ENCODE measurements at places on chromosomes 2 and 18. TPM values are rescaled to one million over a fixed set of nuclear protein-coding genes. Genes with fewer than 3 reads are reported as not detected.
A peak's percentile ranks its signal among the peaks of the same experiment; 100 is the strongest.

TTLL4 gene
- total RNA-seq: 29.6 TPM

COLEC12 gene
- total RNA-seq: 0.32 TPM

DNA sequence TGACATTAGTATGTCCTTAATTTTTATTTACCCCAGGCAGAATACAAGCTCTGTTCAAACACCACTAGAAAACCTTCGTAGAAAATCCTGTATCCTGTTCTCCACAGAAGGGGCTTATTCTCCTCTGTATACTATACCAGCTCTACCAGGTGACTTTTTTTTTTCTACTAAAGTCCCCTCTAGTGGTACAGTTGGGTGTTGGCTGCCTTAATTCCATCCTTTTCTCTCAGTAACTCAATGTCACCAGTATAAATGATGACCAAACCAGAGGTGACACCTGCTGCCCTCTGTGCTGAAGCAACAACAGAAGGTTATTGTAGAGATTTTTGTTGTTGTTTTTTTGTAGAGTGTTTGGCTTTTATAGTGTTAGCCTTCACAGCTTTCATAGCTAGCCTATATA lies 1322.0 kb downstream of the LRP1B start:
- H3K4me3 ChIP-seq: no peak overlapping the region
- no peaks in the 10 kb centered on the region for H3K36me3 ChIP-seq
- no peak for DNase-seq
- no peaks in the 10 kb centered on the region for H3K27me3 ChIP-seq
- H3K27ac ChIP-seq: no peak overlapping the region

DNA sequence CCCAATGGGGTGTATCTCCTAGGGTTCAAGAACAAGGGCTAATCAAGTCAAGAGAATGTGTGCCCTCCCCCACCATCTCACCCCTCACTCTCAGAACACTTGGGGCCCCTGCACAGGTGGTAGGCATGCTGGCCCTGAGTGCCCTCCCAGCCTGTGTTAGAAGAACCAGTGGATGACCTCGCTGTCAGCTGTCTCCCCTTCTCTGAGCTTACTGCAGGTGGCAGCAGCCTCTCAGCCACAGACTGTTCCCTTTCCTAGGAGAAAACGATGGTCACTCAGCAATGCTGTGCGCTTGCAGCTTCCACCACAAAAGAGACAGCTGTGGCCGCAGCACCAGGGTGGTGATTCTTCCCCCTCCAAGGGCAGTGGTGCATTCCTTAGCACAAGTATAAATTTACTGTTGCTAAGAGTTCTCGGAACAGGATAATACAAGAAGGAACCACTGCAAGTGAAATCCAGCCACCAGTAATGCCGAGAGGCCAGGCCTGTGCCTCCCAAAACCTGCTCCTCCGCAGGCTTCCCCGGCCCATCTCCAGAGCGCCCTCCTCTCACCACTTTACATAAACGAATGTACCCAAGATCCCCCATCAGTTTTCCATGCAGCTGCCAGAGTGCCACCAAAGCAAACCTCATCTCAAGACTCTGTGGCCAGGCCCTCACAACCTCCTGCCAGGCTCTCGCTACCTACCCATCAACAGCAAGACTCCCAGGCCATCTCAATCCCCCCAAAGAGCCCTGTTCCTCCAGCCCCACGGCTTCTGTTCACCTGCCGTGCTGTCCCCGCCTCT lies 935 bp upstream of the RAMP1 start:
- DNase-seq: no peak
- no peak overlapping the region for H3K4me3 ChIP-seq
- no peak overlapping the region for H3K27ac ChIP-seq
- peaks cover 52% of the 10 kb centered on the region for H3K27me3 ChIP-seq
- H3K36me3 ChIP-seq: no peaks in the 10 kb centered on the region

- no peaks in the 10 kb centered on the region for H3K36me3 ChIP-seq
- no peak overlapping the region for H3K27ac ChIP-seq
- no peaks in the 10 kb centered on the region for H3K27me3 ChIP-seq
- DNase-seq: no peak
- no peaks in the 10 kb centered on the region for H3K4me1 ChIP-seq
Measured at GRCh38 chr2:120042359-120042758, 29.5 kb downstream of the EPB41L5 start.

DNA sequence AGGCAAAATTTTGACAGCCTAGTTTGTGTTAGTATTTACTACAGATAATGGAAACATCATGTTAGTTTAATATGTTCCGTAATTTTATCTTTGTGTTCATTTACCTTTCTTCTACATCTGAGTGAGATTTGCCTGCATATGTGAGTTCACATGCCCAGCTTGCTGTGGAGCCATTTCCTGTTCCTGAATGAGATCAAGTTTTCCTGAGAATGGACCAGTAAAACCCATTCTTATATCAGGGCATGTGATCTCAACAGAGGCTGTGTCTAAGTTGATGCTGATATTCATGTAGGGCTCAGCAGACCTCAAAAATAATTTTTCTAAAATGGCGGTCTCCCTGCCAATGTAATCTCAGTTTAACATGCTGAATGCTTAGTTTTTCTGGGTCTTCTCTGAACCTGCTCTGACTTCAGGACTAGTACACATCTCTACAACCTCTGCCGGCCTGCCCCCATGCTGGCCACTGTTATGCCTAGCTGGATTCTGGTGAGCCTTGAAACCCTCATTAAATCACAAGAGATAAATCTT lies 1.0 kb downstream of the IL1A start:
- DNase-seq: no peak
- H3K27me3 ChIP-seq: no peaks in the 10 kb centered on the region
- no peak overlapping the region for H3K27ac ChIP-seq
- no peak overlapping the region for H3K4me3 ChIP-seq
- no peaks in the 10 kb centered on the region for H3K36me3 ChIP-seq

UBXN4 gene
- total RNA-seq: 96.6 TPM

DNA sequence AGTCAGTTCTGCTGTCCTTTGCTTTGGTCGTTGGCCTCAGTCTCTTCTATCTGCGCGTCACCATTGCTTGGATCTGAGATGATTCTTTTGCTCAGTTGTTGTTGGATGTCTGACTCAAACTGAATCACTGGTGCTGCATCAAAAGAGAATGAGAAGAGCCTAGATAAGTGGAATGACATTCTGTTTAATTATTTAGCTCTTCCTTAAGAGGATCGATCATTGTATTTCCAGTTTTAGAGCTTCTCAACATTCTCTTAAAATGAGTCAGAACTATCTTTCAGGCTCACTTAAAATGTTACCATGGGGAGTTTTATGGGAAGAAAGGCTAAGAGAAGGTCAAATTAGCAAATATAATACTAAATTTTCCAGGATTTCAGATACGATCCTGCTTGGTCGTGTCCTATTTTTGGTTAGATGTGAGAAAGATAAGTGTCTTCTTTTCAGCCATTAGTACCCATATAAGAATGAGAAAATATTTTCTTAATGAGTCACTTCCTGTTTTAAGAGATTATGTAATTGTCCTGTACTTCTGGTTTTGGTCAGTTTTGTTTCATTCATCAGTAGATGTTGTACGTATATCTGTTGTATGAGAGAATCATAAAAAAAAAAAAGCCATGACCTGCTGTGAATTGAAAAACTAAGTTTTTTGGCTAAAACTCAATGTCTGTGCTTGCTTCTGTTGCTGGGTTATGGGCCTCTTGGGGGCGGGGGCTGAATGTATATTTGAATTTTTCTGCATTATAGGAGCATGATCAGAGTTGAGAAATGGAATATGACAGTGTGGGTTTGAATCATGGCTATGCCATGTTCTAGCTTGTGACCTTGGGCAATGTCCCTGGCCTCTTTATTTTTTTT lies 31.6 kb upstream of the CASP10 start:
- peak overlapping the region; percentile 59 for H3K27ac ChIP-seq
- H3K36me3 ChIP-seq: peaks cover 9% of the 10 kb centered on the region
- DNase-seq: no peak
- peaks cover 14% of the 10 kb centered on the region for H3K4me1 ChIP-seq
- H3K4me3 ChIP-seq: no peak overlapping the region
- no peaks in the 10 kb centered on the region for H3K27me3 ChIP-seq

DNA sequence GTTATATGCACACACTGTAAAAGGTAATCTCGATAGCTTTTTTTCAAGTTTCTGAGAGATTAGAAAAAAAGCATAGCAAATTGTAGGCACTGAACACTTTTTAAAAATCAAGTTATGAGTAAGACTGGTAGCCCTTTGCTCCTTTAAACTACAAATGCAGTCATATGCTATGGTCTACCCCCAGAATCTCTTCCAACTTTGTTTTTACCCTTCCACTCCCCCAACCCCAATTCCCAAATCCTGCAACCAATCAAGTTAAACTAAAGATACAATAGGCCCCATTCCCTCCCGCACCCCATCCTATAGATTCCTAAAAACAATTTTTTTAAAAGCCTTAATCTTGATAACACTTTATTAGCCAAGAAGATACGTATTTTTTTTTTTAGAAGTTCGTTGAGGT lies 752 bp upstream of the BAZ2B start:
- no peak overlapping the region for H3K4me3 ChIP-seq
- DNase-seq: no peak
- no peak overlapping the region for H3K27ac ChIP-seq
- no peaks in the 10 kb centered on the region for H3K27me3 ChIP-seq

SLC38A11 gene
- 0.72 TPM for total RNA-seq

GRCh38 chr2:203786549-203787351 lies 80.3 kb downstream of the CD28 start:
- H3K27me3 ChIP-seq: no peaks in the 10 kb centered on the region
- DNase-seq: no peak
- no peak overlapping the region for H3K4me3 ChIP-seq
- H3K4me1 ChIP-seq: peaks cover 7% of the 10 kb centered on the region
- H3K36me3 ChIP-seq: no peaks in the 10 kb centered on the region

DPP4 gene
- total RNA-seq: 30.1 TPM

ERBB4 gene
- not detected for total RNA-seq

- H3K4me1 ChIP-seq: no peaks in the 10 kb centered on the region
- H3K27me3 ChIP-seq: no peaks in the 10 kb centered on the region
- no peaks in the 10 kb centered on the region for H3K36me3 ChIP-seq
Measured at GRCh38 chr2:189267925-189268579, 88.5 kb upstream of the COL5A2 start.

- H3K27me3 ChIP-seq: no peaks in the 10 kb centered on the region
- no peak overlapping the region for H3K4me3 ChIP-seq
- no peaks in the 10 kb centered on the region for H3K4me1 ChIP-seq
- no peaks in the 10 kb centered on the region for H3K36me3 ChIP-seq
- no peak for DNase-seq
Measured at GRCh38 chr2:207434899-207435465, 94.8 kb upstream of the CREB1 start.

- H3K4me3 ChIP-seq: no peak overlapping the region
- no peaks in the 10 kb centered on the region for H3K4me1 ChIP-seq
- no peak for DNase-seq
Measured at GRCh38 chr2:40285391-40285790, 166.5 kb downstream of the SLC8A1 start.

GRCh38 chr2:69779258-69780001 lies 37.5 kb downstream of the ANXA4 start:
- H3K27me3 ChIP-seq: no peaks in the 10 kb centered on the region
- DNase-seq: no peak
- H3K4me3 ChIP-seq: no peak overlapping the region
- H3K4me1 ChIP-seq: peaks cover 12% of the 10 kb centered on the region
- no peak overlapping the region for H3K27ac ChIP-seq

GRCh38 chr18:46754188-46754587 lies 2.7 kb downstream of the ST8SIA5 start:
- H3K27me3 ChIP-seq: peaks cover 46% of the 10 kb centered on the region
- no peak overlapping the region for H3K4me3 ChIP-seq
- no peak overlapping the region for H3K27ac ChIP-seq
- no peak for DNase-seq
- H3K4me1 ChIP-seq: peaks cover 10% of the 10 kb centered on the region

- peaks cover 9% of the 10 kb centered on the region for H3K4me1 ChIP-seq
- peak; percentile 46 for DNase-seq
- H3K27ac ChIP-seq: peak overlapping the region; percentile 80
- peak overlapping the region; percentile 93 for H3K4me3 ChIP-seq
- H3K36me3 ChIP-seq: no peaks in the 10 kb centered on the region
- peaks cover 39% of the 10 kb centered on the region for H3K27me3 ChIP-seq
Measured at GRCh38 chr2:19346983-19347618, 11.3 kb downstream of the OSR1 start.

DNA sequence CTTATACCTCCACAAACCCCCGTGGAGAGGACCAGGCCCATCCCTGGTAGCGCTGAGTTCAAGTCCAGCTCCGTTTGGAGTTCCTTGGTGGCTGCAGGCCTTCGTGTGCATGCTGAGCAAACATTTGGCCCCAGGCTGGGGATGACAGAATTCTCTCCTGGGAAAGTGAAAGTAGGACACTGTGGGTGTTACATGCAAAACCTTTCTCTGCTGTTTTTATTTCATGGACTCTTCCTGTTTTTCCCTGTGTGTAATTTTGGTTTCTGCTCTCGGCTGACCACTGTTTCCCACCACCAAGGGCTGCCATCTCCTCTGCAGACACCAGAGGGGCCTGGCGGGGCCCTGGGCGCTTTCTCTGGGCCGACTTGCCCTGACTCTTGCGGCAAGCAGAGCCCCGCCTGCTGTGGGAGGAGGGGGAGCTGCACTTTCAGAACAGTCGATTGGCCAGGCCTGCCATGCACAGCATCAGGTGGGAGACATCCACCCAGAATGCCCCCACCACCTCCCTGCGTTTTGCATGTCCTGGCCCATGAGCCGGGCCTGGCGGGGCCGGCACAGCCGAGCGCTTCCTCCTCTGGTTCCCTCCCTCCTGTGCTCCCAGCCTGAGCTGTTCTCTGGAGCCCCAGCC lies 102.4 kb downstream of the CABLES1 start:
- no peaks in the 10 kb centered on the region for H3K27me3 ChIP-seq
- H3K36me3 ChIP-seq: no peaks in the 10 kb centered on the region
- peak overlapping the region; percentile 63 for H3K27ac ChIP-seq
- peak overlapping the region; percentile 61 for H3K4me3 ChIP-seq
- peak; percentile 20 for DNase-seq

C2orf66 gene
- not detected for total RNA-seq

GRCh38 chr18:59357928-59358327 lies 1.1 kb downstream of the LMAN1 start:
- H3K4me1 ChIP-seq: peaks cover 14% of the 10 kb centered on the region
- H3K27me3 ChIP-seq: no peaks in the 10 kb centered on the region
- H3K4me3 ChIP-seq: no peak overlapping the region
- H3K36me3 ChIP-seq: peaks cover 4% of the 10 kb centered on the region
- H3K27ac ChIP-seq: peak overlapping the region; percentile 95
- no peak for DNase-seq

- no peaks in the 10 kb centered on the region for H3K4me1 ChIP-seq
- no peaks in the 10 kb centered on the region for H3K36me3 ChIP-seq
- no peak for DNase-seq
- no peak overlapping the region for H3K27ac ChIP-seq
Measured at GRCh38 chr2:38497670-38498037, 105.1 kb downstream of the HNRNPLL start.

Measured in T-cell (primary cell).